ENCODE measurements at places on chromosomes 6 and 20.

- no peak for DNase-seq
These were observed 102.3 kb upstream of the BMP2 start for GRCh38 chr20:6665161-6665560.

GRCh38 chr6:105015482-105015881, 58.6 kb downstream of the LIN28B start:
- no peak for DNase-seq

DNA sequence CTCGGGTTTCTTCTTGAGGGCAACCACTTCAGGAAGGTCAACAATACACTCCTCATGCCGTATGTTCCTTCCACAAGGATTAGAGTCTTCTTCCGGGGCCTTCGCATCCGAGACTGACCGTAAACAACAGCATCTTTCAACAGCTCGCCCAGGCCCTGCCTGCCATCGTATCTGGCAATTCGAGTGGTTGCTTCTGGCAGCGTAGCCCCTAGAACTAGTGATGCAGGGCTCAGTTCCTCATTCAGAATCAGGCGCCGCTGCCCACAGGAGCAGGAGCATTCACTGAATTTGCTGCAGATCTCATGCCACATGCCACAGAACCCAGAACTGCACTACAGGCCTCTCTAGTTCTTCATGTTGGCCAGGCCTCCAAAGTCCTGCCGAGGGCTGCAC, 59.0 kb upstream of the AFDN start:
- no peak for DNase-seq

DNA sequence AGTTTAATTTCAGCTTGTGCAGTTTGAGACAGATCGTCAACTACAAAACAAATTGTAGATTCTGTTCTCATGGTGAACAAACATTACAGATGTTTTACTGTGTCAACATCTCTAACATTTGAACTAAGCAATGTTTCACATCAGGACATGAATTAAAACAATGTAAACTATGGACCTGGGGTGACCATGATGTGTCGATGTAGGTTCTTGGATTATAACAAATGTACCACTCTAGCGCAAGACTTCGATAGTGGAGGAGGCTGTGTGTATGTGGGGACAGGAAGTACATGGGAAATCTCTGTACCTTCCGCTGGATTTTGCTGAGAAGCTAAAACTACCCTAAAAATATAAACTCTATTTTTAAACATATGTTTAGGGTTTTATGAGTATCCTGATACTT, 17.1 kb downstream of the HIVEP2 start:
- DNase-seq = peak; percentile 81

DNA sequence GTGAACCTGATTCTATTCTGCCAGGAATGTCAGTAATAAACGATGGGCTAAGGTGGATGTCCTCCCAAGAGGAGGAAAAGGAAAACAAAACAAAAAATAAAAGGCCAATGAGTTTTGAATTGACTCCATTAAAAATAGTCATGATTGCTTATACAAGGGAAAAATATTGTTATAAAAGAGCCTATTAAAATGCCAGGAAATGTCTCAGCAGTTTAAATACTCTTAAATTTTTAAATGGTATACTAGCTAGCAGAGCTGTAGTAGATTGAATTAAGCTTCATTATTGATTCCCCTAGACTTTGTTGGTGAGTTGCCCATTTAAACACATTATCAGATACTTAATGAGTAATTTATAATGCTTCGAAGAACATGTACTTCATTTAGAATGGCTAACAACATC, 990.9 kb upstream of the GJE1 start:
- no peak for DNase-seq

GRCh38 chr20:40304119-40304613, 384.9 kb downstream of the MAFB start:
- no peak for DNase-seq

GRCh38 chr6:161351858-161352257, 78.0 kb upstream of the AGPAT4 start:
- no peak for DNase-seq

DNA sequence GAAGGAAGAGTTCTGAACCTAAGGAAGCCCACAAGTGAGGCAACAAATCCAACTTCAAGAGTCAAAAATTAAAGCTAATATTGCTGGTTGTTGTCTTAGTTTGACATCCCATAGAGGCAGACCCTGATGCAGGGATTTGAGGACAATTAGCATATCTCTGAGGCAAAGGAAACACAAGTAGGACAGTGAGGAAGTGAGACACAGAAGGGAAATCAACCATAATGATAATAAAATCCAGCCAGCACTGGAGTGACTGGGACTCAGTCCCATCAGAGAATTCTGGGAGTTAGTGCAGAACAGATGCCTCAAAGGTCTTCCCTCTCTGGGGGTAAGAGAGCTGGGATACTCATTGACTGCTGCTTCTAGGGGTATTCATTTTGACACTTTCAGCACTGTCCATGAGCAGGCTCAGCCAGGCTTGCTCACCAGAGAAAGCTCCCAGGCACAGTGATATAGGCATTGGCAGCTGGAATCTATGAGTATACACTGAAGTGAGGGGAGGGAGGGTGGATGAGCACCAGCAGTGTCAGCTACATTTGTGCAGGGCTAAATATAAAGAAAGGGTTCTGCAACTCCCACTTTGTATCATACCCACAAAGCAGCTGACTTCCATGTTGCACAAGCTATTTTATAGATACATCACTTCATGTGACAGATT, 43.4 kb upstream of the SPTLC3 start:
- DNase-seq = no peak

DNA sequence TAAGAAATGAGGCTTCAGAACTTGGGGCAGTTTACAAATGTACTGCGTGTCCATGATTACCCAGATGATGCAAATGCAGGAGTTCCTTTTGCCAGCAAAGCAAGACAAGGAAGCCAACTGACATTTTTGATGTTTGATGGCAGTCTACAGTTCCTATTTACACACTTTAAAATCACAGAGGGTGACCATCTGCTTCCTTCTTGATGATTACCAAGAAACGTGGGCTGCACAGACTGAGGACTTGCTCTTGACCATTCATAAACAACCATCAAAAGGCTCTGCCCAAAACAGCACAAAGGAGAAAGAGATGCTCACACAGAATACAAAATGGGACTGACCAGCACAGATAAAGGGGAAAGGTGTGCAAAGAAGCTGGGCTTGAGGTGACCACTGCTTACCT, 79.8 kb upstream of the TRAF3IP2 start:
- no peak for DNase-seq

DNA sequence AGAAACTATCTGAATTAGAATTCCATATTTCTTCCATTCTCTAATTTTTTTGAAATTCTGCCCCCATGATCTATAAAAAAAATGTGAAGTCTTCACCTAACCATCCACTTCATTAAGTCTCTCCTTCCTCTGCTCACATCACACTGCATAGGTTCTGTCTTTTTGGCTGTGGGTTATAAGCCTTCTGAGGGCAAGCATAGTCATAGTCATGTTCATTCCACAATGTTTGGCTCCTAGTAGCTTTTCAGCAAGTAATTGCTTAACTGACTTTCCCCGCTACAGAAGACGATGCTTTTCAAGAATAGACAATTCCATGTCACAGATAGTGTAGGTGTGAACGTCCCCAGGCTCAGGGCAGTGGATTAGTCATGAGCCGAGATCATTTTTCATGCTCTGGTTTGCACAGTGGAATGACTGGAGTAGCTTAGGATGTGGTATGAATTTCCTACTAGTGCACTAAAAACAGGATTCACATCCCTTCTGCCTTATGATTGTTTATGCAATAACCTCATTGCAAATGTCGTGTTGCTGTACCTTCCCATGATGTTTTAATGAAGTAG, 29.1 kb downstream of the WRNIP1 start:
- DNase-seq = no peak

- no peak for DNase-seq
These were observed 49.0 kb upstream of the OCSTAMP start for GRCh38 chr20:46599227-46599987.

- peak; percentile 7 for DNase-seq
These were observed 8.3 kb downstream of the SEMG2 start for GRCh38 chr20:45229264-45230056.

- no peak for DNase-seq
These were observed 68.2 kb upstream of the EYA2 start for GRCh38 chr20:46826343-46826984.

DNA sequence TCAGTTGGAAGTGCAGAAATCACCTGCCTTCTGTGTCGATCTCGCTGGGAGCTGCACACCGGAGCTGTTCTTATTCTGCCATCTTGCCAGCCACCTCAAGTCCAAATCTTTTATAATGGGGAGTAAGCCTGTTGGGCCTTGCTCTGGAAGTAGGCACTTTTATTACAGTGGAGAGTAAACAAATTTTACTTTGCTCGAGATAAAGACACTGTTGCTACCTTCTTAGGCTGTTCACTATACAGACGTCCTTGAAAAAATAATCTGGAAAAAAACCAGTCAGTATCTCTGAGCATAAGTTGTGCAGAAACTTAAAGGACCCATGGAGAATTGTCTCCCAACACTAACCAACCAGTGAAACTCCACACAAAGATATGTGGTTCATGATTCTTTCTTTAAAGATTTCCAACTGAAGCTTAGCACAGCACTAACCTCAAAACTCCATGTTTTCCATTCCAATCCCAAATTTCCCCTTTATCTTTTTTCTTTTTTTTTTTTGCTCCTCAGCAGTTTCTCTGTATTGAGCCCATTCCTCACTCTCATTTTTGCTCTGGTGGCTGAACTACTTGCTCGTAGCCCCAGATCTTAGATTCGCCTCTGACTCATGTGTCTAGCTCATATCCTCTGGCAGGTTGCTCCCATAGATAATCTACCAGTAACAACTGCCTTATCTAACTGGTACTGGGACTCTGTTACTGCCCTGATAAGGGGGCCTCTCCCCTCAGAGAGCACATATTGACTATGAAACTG, 34.3 kb upstream of the COL9A1 start:
- DNase-seq = no peak

- DNase-seq = no peak
These were observed 117.9 kb downstream of the LAMP5 start for GRCh38 chr20:9632265-9632664.

- DNase-seq = no peak
These were observed 18.2 kb downstream of the AKAP12 start for GRCh38 chr6:151257985-151258445.

- no peak for DNase-seq
These were observed 75.1 kb upstream of the PTPRK start for GRCh38 chr6:128595544-128595943.

DNA sequence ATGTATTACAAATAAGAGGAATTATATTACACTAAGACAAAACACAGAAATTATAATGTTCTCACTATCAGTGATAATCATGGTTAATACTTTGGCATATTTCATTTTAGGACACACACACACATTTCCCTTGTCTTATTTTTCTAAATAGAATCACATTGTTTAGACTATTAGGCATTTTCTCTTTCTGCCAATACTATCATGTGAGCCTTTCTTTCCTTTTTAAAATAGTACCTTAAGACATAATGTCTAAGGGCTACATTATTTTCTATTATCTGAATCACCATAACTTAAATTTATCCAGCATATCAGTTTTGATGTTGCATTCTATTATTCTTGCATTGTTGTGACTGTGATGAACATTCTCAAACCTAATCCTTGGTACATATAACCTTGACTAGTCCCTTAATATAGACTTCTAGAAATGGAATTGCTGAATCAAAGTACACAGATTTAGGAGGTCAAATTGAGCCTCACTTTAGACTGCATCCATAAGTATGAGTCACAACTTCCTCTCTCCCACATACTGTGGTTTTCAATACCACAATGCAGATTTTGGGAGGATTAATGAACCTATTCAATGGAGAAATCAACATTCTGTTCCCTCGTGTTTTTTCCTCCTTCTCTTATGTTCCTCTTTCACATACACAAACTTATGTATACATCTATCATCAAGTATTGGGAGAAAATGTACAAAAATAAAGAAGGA, 212.6 kb downstream of the MOXD1 start:
- DNase-seq = no peak

DNA sequence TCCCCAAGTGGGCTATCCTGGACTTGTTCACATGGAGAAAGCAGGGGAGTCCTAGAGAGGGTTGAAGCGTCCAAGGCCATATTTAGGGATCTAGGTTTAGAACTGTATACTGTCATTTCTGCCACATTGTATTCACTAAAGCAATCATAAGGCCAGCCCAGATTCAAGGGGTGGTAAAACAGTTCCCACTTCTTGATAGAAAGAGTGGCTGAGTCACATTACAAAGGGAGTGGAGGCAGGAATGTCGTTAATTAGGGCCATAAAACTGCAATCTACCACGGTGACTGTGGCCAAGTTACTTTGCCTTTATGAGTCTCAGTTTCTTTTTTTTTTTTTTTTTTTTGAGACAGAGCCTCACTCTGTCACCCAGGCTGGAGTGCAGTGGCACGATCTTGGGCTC, 7.4 kb upstream of the UBR2 start:
- no peak for DNase-seq

- DNase-seq = no peak
These were observed 394.2 kb downstream of the BMP2 start for GRCh38 chr20:7161690-7162089.

GRCh38 chr20:52787216-52787615, 184.9 kb upstream of the TSHZ2 start:
- DNase-seq = no peak

GRCh38 chr6:138480279-138480949, 18.9 kb downstream of the NHSL1 start:
- DNase-seq = no peak

- DNase-seq = no peak
These were observed 72.6 kb upstream of the F13A1 start for GRCh38 chr6:6393069-6393529.

DNA sequence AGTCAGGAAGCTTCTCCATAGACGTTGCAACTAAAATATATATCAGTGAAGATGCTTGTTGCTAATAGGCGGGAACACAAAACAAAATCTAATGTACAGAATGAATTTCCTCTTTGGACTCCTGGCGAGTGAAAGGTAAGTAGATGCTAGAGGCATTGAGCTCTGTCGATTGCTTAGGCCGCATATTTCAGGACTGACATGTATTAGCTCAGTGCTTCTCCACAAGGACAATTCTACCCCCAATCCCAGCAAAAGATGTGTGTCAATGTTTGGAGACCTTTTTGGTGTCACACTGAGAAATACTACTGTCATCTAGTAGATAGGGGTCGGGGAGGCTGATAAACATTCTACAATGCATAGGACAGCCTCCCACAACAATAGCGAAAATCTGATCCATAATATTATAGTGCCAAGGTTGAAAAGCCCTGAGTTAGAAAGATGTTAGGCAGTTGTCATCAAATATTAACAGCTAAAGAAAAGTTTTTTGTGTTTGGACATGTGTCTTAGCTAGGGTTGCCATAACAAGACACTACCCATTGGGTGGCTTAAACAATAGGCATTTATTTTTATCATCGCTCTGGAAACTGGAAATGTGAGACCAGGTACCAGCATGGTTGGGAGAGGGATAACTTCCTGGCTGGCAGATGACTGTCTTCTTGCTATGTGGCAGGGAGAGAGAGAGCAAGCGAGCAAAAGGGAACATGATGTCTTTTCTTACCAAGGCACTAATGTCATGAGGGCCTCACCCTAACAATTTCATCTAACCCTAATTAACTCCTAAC, 48.0 kb upstream of the BCAS1 start:
- DNase-seq = no peak

- DNase-seq = no peak
These were observed 579.6 kb upstream of the MAP3K7 start for GRCh38 chr6:91166271-91167046.

Measured in CD4-positive, alpha-beta T cell (primary cell).